ENCODE measurements at places on chromosomes 2 and 18. TPM values are rescaled to one million over a fixed set of nuclear protein-coding genes. Genes with fewer than 3 reads are reported as not detected.

CYP27C1 gene
- 0.26 TPM for total RNA-seq

GNLY gene
- total RNA-seq, result not detected

ALK gene
- 4.8 TPM for total RNA-seq

EGR4 gene
- not detected for total RNA-seq

HOXD13 gene
- total RNA-seq, result 10.3 TPM

ACMSD gene
- not detected for total RNA-seq

LIMS3 gene
- total RNA-seq, result not detected

MROH2A gene
- total RNA-seq, result not detected

NEU4 gene
- total RNA-seq, result not detected

IL36G gene
- not detected for total RNA-seq

DPP4 gene
- total RNA-seq, result not detected

KLF7 gene
- 8.4 TPM for total RNA-seq

TCF23 gene
- total RNA-seq, result not detected

SP140 gene
- not detected for total RNA-seq

SMCHD1 gene
- total RNA-seq, result 40.3 TPM

GALNT14 gene
- total RNA-seq, result 5.9 TPM

Measured in SK-MEL-5 (cell line).